ENCODE measurements at places on chromosomes 11 and 22. TPM values are rescaled to one million over a fixed set of nuclear protein-coding genes. Genes with fewer than 3 reads are reported as not detected.

DNA sequence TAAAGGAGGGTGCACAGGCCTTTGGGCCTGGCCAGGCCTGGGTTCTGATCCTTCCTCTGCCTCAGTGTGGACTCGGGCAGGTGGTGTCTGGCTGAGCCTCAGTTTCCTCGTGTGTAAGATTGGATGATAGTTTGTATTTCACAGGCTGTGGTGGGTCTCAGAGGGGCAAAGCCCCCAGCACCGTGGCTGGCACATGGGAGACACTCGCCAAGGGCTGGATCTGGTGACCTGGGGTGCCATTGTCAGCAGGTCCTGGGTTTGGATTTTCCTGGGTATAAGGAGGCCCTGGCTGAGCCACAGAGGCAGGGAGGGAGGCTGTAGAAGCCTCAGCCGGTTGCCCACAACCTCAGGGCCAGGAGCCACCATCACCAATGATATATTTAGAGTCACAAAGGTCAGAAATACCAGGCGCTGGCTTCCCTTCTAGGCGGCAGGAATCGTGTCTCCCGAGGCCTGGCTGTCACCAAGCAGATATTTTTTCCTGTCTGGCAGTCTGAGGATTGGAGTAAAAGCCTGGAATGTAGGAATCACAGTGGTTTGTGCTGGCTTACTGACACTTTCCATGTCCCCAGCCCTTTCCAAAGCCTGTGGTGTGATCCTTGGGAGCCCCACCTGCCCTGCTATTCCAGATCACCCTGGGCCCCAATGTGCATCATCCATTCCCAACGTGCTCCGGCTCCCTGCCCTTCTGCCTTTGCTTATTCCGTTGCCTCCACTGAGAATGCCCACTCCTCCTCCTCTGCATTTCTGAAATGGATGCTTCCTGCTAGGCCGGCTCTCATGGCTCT, 15.6 kb downstream of the KCNC1 start:
- H3K4me3 ChIP-seq: no peak overlapping the region
- H3K27ac ChIP-seq: no peak overlapping the region
- no peaks in the 10 kb centered on the region for H3K36me3 ChIP-seq
- no peak for DNase-seq
- H3K4me1 ChIP-seq: no peaks in the 10 kb centered on the region

GRCh38 chr22:18114495-18114894, 3.9 kb downstream of the TUBA8 start:
- no peak overlapping the region for H3K4me3 ChIP-seq
- H3K4me1 ChIP-seq: peaks cover 32% of the 10 kb centered on the region
- no peaks in the 10 kb centered on the region for H3K36me3 ChIP-seq
- no peak overlapping the region for H3K27ac ChIP-seq

GRCh38 chr11:129590030-129590752, 214.5 kb downstream of the BARX2 start:
- no peak overlapping the region for H3K4me3 ChIP-seq
- H3K36me3 ChIP-seq: no peaks in the 10 kb centered on the region
- no peaks in the 10 kb centered on the region for H3K4me1 ChIP-seq
- DNase-seq: no peak
- no peaks in the 10 kb centered on the region for H3K27me3 ChIP-seq
- no peak overlapping the region for H3K27ac ChIP-seq

Gene SPATA19
- total RNA-seq: not detected

Gene COMMD9
- 18.3 TPM for total RNA-seq

Gene MS4A15
- 0.52 TPM for total RNA-seq

Gene LDLRAD3
- total RNA-seq: 8.0 TPM

Gene POU2F3
- not detected for total RNA-seq

Gene ALKBH8
- 5.3 TPM for total RNA-seq

- H3K4me3 ChIP-seq: no peak overlapping the region
- no peak for DNase-seq
- H3K27ac ChIP-seq: no peak overlapping the region
- no peaks in the 10 kb centered on the region for H3K36me3 ChIP-seq
Observed at GRCh38 chr22:42863349-42863961, 6.4 kb upstream of the ARFGAP3 start.

DNA sequence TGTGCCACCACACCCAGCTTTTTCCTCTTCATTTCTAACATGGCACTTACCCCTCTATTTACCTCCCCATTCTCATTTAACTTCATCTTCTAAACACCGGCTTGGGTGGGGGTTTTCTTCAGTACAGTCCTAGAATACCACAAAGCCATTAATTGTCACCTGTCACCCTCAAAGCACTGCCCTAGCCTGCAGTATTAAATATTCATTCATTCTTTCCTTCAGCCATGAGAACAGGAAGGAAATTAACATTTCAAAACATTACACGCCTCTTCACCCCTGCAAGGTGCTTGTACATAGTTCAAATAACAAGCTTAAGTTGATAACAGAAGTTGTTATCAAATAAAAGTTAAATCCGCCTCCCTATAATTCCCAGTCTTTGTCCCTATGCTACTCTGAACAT, 10.7 kb upstream of the VPS37C start:
- no peaks in the 10 kb centered on the region for H3K36me3 ChIP-seq
- H3K4me3 ChIP-seq: no peak overlapping the region
- H3K27me3 ChIP-seq: no peaks in the 10 kb centered on the region

DNA sequence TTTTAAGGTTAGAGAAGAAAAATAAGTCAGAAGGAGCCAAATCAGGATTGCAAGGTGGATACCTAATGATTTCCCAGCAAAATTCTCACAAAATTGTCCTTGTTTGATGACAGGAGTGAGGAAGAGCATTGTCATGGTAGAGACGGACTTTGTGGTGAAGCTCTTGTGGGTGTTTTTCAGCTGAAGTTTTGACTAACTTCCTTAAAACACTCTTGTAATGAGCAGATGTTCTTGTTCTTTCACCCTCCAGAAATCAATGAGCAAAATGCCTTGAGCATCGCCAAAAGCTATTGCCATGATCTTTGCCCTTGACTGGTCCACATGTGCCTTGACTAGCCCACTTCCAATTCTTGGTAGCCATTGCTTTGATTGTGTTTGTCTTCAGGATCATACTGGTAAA, 20.0 kb downstream of the CALCB start:
- no peak overlapping the region for H3K27ac ChIP-seq
- no peaks in the 10 kb centered on the region for H3K36me3 ChIP-seq
- DNase-seq: no peak
- no peak overlapping the region for H3K4me3 ChIP-seq
- H3K27me3 ChIP-seq: no peaks in the 10 kb centered on the region

Gene CADM1
- total RNA-seq: 14.1 TPM

Gene DTX4
- total RNA-seq: 8.8 TPM

DNA sequence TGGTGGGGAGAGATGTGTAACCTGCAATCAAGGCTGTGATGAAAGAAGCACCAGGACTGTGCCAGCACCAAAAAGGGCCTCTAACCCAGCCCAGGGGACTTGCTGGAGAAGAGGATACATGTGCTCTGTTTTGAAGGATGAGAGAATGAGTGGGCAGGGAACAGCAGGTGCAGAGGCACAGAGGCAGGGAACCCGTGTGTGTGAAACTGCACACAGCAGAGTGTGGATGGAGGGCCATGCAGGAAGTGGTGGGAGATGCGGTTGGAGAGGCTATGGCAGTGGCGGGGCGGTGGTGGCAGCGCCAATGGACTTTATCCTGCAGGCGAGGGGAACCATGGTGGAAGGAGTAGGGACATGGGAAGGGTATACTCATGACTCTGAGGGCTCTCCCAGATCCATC, 25.2 kb upstream of the LRRC32 start:
- no peak overlapping the region for H3K4me3 ChIP-seq
- H3K4me1 ChIP-seq: peaks cover 8% of the 10 kb centered on the region
- no peak overlapping the region for H3K27ac ChIP-seq
- no peaks in the 10 kb centered on the region for H3K27me3 ChIP-seq
- DNase-seq: no peak

DNA sequence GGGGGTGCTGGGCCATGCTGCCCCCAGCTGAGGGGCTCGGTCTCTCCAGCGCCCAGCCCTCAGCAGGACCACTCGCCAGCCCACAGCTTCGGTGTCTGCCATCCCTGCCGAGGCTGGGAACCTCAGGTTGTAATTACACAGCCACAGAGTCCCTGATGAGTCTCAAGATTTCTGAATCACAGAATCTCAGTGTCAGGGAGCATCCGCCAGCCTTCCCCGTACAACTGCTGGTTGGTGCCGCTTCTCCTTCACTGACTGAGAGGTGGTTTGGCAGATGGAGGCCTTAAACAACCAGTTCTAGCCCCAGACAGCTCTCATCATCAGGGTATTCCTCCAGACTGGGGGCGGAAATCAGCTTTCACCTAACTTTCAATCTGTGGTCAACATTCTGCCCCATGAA, 13.7 kb downstream of the PHF21B start:
- H3K36me3 ChIP-seq: no peaks in the 10 kb centered on the region
- no peaks in the 10 kb centered on the region for H3K4me1 ChIP-seq
- H3K4me3 ChIP-seq: no peak overlapping the region
- H3K27me3 ChIP-seq: no peaks in the 10 kb centered on the region
- no peak for DNase-seq
- H3K27ac ChIP-seq: no peak overlapping the region

DNA sequence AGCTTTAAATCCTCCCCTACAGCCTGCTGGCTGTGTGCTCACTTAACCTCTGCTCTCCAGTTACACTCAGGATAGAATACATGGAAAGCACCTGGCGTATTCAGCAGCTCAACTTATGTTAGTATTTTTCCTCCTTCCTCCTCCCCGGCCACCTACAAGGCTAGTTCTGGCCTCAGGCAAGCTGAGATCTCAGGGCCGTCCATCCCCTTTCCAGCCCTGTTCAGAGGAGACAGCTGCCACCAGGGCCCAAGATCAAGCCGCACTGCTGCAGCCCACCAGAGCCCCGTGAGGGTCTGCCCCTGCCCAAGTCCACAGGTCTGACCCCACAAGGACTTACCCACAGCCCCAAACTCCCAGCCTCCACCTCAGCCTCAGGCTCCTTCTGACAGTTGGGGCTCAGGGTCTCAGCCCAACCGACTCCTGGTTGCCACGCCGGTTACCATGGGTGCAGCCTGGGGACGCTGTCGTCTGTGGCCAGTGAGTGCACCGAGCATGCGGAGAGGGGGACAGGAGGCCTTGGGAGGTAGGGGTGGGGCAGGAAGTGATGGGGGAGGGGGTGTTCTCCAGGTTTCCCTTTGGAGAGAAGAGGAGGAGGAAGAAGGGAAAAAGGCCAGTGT, at the start of gene C11orf16:
Gene C11orf16, minus strand, starts transcription at position 384 of the 617 bp plus-strand sequence. CDS start 639 bp downstream, outside the sequence.
- H3K27ac ChIP-seq: no peak within 1 kb of the TSS
- no peaks in the 10 kb centered on the region for H3K36me3 ChIP-seq
- H3K27me3 ChIP-seq: no peaks in the 10 kb centered on the region
- DNase-seq: no peak

DNA sequence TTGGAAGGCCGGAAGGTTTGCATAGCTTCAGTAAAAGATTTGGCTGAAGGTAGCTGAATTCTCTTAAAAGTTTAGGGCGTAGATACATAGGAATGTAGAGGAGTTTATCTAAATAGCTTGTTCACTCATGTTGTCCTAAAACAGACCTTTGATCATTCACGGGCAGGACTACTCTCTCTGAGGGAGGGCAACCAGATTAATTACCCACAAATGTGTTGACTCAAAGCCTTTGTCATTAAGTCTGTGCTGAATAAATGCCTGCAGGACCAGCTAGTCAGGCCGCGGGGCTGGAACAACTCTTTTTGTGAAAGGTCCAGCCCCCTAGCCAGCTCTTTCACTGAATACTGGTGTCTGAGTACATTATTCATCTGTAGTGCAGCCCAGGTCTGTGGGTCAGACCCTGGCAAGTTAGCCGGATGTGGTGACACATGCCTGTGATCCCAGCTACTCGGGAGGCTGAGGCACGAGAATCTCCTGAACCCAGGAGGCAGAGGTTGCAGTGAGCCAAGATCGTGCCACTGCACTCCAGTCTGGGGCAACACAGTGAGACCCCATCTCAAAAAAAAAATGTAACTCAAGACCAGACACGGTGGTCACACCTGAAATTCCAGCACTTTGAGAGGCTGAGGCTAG, 2.8 kb upstream of the FADD start:
- no peaks in the 10 kb centered on the region for H3K36me3 ChIP-seq
- no peaks in the 10 kb centered on the region for H3K27me3 ChIP-seq
- peaks cover 26% of the 10 kb centered on the region for H3K4me1 ChIP-seq
- H3K27ac ChIP-seq: no peak overlapping the region
- no peak for DNase-seq

Gene IFITM10
- total RNA-seq: 0.50 TPM

DNA sequence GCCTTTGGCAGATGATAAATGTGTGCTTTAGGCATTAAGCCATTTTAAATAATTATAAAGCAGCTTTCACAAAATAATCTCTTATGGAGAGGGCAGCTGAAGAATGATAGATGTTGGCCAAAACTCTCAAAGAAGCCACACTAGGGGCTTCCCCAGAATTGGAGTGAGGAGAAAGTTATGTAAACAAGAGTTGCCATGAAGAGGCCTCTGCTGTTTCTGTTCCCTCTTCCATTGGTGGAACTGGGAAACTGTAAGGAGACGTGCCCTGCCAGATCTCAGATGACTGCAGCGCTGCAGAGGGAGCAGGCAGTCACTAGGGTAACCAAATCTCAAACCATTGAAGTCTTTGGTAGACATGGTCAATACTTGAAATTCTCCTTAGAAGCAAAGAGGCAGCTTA, 19.4 kb upstream of the APLP2 start:
- no peaks in the 10 kb centered on the region for H3K36me3 ChIP-seq
- H3K4me1 ChIP-seq: no peaks in the 10 kb centered on the region
- H3K4me3 ChIP-seq: no peak overlapping the region
- H3K27ac ChIP-seq: peak overlapping the region; percentile 58
- DNase-seq: no peak

Gene ZNF74
- 9.6 TPM for total RNA-seq

GRCh38 chr11:117876341-117877119, at the start of gene FXYD6:
Gene FXYD6 (minus strand): TSS chr11:117876658. CDS start chr11:117842776, 33,882 bp downstream.
- H3K27ac ChIP-seq: peak within 1 kb of the TSS; percentile 78
- peaks cover 5% of the 10 kb centered on the region for H3K27me3 ChIP-seq
- H3K4me1 ChIP-seq: peaks cover 73% of the 10 kb centered on the region
- no peak for DNase-seq

- H3K27ac ChIP-seq: peak overlapping the region; percentile 84
- no peak overlapping the region for H3K4me3 ChIP-seq
- DNase-seq: no peak
Observed at GRCh38 chr22:36457688-36458450, 23.6 kb downstream of the TXN2 start.

DNA sequence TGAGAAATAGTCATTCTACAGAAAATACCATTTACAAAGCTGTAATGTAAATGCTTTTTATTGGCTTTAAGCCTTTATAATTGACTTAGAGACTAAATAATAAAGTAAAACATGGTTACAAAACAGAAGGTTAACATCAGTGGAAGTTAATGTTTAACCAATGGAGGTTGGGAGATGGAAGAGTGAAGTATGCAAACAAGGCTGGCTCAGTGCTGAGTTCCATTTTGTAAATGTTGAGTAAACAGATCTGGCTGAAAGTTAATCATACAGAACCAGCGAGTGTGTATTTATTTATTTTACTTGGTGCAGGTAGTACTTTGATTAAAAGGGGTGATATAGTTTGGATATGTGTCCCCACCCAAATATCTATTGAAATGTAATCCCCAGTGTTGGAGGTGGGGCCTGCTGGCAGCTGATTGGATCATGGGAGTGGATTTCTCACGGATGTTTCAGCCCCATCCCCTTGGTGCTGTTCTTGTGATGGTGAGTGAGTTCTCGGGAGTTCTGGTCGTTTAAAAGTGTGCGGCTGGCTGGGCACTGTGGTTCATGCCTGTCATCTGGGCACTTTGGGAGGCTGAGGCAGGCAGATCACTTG, 827.4 kb downstream of the OPCML start:
- DNase-seq: no peak
- H3K27me3 ChIP-seq: no peaks in the 10 kb centered on the region
- no peaks in the 10 kb centered on the region for H3K4me1 ChIP-seq
- H3K4me3 ChIP-seq: no peak overlapping the region
- H3K36me3 ChIP-seq: no peaks in the 10 kb centered on the region
- H3K27ac ChIP-seq: no peak overlapping the region

Gene GTSE1
- total RNA-seq: not detected

- H3K27ac ChIP-seq: no peak overlapping the region
- DNase-seq: no peak
- H3K4me3 ChIP-seq: no peak overlapping the region
- peaks cover 48% of the 10 kb centered on the region for H3K4me1 ChIP-seq
- H3K27me3 ChIP-seq: no peaks in the 10 kb centered on the region
Observed at GRCh38 chr22:28025866-28026575, 107.0 kb upstream of the PITPNB start.

Gene OR51B2
- not detected for total RNA-seq

All from esophagus muscularis mucosa (tissue), 4 donors.